ENCODE measurements at places on chromosomes 7 and 10. TPM values are rescaled to one million over a fixed set of nuclear protein-coding genes. Genes with fewer than 3 reads are reported as not detected.

Gene OR2A1
- total RNA-seq: 0.16 TPM

Gene PHKG1
- 9.3 TPM for total RNA-seq

Gene MCMBP
- 46.1 TPM for total RNA-seq

GRCh38 chr7:25926009-25926408 lies 226.0 kb upstream of the NFE2L3 start:
- H3K27me3 ChIP-seq: no peaks in the 10 kb centered on the region
- no peak overlapping the region for H3K27ac ChIP-seq
- peak; percentile 41 for DNase-seq
- no peaks in the 10 kb centered on the region for H3K4me1 ChIP-seq
- H3K4me3 ChIP-seq: no peak overlapping the region

GRCh38 chr10:80372675-80373074 lies 16.1 kb downstream of the DYDC2 start:
- H3K4me3 ChIP-seq: no peak overlapping the region
- no peak for DNase-seq
- no peaks in the 10 kb centered on the region for H3K27me3 ChIP-seq
- H3K36me3 ChIP-seq: no peaks in the 10 kb centered on the region

GRCh38 chr10:23193435-23194074 lies 1.4 kb downstream of the PTF1A start:
- no peaks in the 10 kb centered on the region for H3K36me3 ChIP-seq
- H3K27me3 ChIP-seq: no peaks in the 10 kb centered on the region
- no peak for DNase-seq
- H3K4me3 ChIP-seq: no peak overlapping the region

GRCh38 chr7:22140578-22140977 lies 194.9 kb upstream of the CDCA7L start:
- no peaks in the 10 kb centered on the region for H3K27me3 ChIP-seq
- H3K36me3 ChIP-seq: peaks cover 13% of the 10 kb centered on the region
- no peaks in the 10 kb centered on the region for H3K4me1 ChIP-seq

DNA sequence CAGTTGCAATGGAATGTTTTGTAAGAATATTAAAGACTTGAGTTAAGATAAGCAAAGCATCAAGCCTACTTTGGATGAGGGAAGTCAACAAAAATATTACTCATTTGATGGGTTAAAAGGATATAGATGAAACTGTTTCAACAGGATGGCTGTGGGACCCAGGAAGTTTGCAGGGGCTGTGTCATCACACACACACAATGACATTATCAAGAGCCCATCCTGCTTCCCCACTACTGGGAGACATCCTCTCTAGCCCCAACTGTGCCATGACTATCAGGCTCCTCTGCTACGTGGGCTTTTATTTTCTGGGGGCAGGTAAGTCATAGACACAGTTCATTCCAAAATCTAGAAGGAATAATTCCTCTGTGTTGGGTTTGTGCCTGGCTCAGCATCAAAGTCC lies 78.8 kb upstream of the PRSS1 start:
- H3K27me3 ChIP-seq: no peaks in the 10 kb centered on the region
- H3K27ac ChIP-seq: no peak overlapping the region
- H3K4me3 ChIP-seq: no peak overlapping the region

Gene RBAK
- 11.3 TPM for total RNA-seq

DNA sequence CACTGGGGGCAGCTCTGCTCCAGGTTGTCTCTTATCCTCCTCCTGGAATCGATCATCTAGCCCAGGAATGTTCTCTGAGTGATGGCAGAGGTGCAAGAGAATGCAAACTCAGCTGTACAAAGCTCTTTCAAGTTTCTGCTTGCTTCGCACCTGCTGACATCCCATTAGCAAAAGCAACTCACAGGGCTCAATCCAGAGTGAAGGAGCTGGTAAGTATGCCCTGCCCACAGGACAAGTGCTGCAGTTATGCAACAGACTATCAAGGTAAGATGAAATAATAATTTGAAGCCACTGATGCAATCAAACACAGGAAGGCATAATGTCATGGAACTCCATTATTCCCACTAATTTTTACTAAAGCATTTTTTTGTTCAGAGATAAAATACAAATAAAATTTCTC lies 122.2 kb downstream of the GRM3 start:
- H3K27ac ChIP-seq: no peak overlapping the region
- H3K4me1 ChIP-seq: no peaks in the 10 kb centered on the region
- no peaks in the 10 kb centered on the region for H3K36me3 ChIP-seq
- DNase-seq: no peak

- H3K4me3 ChIP-seq: no peak overlapping the region
- no peak overlapping the region for H3K27ac ChIP-seq
- H3K27me3 ChIP-seq: no peaks in the 10 kb centered on the region
- peaks cover 2% of the 10 kb centered on the region for H3K36me3 ChIP-seq
Measured at GRCh38 chr7:137685433-137686164, 161.2 kb downstream of the DGKI start.

- no peaks in the 10 kb centered on the region for H3K27me3 ChIP-seq
- no peaks in the 10 kb centered on the region for H3K4me1 ChIP-seq
- H3K36me3 ChIP-seq: no peaks in the 10 kb centered on the region
- no peak overlapping the region for H3K4me3 ChIP-seq
- no peak for DNase-seq
Measured at GRCh38 chr10:65194555-65194954, 1673.4 kb downstream of the REEP3 start.

Gene SLC25A40
- 17.2 TPM for total RNA-seq

- no peaks in the 10 kb centered on the region for H3K4me1 ChIP-seq
- no peak overlapping the region for H3K4me3 ChIP-seq
- no peaks in the 10 kb centered on the region for H3K36me3 ChIP-seq
Measured at GRCh38 chr10:20616918-20617810, 279.9 kb downstream of the NEBL start.

DNA sequence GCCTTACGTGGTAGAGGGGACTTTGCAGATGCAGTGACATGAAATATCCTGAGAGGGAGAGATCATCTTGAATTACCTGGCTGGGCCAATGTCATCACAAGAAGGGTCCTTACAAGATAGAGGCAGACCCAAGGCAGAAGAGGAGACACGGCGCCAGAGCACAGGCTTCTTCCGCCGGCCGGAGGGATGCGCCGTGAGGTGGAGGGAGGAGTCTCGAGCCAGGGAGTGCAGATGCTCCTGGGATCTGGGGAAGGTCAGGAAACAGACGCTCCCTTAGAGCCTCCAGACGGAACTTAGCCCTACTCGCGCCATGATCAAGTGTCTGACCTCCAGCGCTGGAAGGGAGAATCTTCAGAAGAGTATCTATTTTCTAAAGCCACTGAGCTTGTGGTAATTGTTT lies 304.8 kb downstream of the GLRX3 start:
- H3K27me3 ChIP-seq: no peaks in the 10 kb centered on the region
- no peak overlapping the region for H3K4me3 ChIP-seq
- H3K36me3 ChIP-seq: no peaks in the 10 kb centered on the region

Gene AKR1C3
- total RNA-seq: 98.8 TPM

GRCh38 chr7:41375582-41375981 lies 327.3 kb downstream of the INHBA start:
- H3K4me3 ChIP-seq: no peak overlapping the region
- H3K36me3 ChIP-seq: no peaks in the 10 kb centered on the region
- no peaks in the 10 kb centered on the region for H3K27me3 ChIP-seq
- no peak overlapping the region for H3K27ac ChIP-seq

DNA sequence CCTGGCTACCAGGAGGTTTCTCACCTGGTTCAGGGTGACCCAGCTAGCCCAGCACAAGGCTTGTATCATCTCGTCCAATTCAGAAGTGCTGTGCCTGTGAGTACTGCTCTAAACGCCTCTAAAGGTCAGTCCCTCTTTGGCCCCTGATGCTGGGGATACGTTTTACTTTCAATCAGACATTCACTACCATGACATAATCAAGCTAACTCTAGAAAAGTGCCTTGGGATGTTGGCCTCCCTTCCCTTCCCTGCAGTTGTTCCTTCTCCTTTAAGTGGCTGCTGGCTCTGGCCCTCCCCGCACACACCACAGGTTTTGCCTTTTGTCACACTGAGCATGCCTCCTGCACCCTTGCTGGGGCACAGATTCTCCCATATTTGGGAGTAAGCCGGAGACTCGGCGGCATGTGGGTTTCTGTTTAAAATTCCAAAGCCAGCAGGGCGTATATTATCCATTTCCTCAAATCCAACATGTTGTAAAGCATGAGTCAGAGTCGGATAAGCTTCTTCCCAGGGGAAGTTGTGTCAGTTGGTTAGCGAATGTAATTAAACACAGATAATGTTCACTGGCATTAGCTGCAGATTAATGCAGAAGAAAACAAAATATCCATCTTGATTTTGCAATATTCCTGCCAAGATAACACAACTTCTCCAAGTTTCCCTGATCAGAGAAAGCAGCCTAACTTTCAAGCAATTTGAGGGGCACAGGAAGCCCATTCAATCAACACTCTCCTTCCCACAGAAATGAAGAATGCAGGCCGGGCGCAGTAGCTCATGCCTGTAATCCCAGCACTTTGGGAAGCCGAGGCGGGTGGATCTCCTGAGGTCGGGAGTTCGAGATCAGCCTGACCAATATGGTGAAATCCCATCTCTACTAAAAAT lies 31.8 kb upstream of the VCL start:
- peaks cover 1% of the 10 kb centered on the region for H3K4me1 ChIP-seq

Gene AGAP9
- 7.3 TPM for total RNA-seq

Gene CLDN15
- total RNA-seq: 14.8 TPM

DNA sequence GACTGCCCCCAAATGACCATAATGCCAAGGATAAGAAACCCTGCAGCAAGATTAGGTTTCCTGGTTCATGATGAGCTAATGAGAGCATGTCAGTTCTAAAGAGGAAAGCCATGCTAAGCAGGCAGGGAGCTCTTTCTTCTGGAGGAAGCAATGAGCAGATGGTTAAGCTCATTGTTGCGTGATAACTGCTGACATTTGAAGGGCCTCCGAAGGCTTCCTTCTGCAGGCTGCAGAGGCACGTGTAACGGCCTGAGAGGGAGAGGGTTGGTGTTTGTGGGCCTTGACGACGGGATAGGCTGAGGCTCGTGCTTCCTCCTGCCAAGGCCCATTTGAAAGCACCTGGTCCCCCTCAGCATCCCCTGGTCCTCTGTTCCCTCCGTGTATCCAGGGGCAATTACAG lies 63.5 kb upstream of the BTBD16 start:
- no peak for DNase-seq
- no peaks in the 10 kb centered on the region for H3K4me1 ChIP-seq
- H3K27ac ChIP-seq: no peak overlapping the region
- H3K4me3 ChIP-seq: no peak overlapping the region
- no peaks in the 10 kb centered on the region for H3K27me3 ChIP-seq

GRCh38 chr7:132381742-132382472 lies 194.4 kb downstream of the PLXNA4 start:
- no peak overlapping the region for H3K4me3 ChIP-seq
- H3K4me1 ChIP-seq: no peaks in the 10 kb centered on the region
- H3K27ac ChIP-seq: no peak overlapping the region

- no peaks in the 10 kb centered on the region for H3K36me3 ChIP-seq
- H3K4me1 ChIP-seq: no peaks in the 10 kb centered on the region
- DNase-seq: no peak
- H3K27me3 ChIP-seq: no peaks in the 10 kb centered on the region
Measured at GRCh38 chr7:11540271-11540761, 291.7 kb downstream of the THSD7A start.

Gene BNIP3
- total RNA-seq: 29.4 TPM

- H3K27me3 ChIP-seq: no peaks in the 10 kb centered on the region
- no peaks in the 10 kb centered on the region for H3K36me3 ChIP-seq
- no peak overlapping the region for H3K27ac ChIP-seq
- DNase-seq: no peak
- H3K4me3 ChIP-seq: no peak overlapping the region
Measured at GRCh38 chr10:21943633-21944265, 59.8 kb downstream of the DNAJC1 start.

Gene HTR7
- 3.1 TPM for total RNA-seq

DNA sequence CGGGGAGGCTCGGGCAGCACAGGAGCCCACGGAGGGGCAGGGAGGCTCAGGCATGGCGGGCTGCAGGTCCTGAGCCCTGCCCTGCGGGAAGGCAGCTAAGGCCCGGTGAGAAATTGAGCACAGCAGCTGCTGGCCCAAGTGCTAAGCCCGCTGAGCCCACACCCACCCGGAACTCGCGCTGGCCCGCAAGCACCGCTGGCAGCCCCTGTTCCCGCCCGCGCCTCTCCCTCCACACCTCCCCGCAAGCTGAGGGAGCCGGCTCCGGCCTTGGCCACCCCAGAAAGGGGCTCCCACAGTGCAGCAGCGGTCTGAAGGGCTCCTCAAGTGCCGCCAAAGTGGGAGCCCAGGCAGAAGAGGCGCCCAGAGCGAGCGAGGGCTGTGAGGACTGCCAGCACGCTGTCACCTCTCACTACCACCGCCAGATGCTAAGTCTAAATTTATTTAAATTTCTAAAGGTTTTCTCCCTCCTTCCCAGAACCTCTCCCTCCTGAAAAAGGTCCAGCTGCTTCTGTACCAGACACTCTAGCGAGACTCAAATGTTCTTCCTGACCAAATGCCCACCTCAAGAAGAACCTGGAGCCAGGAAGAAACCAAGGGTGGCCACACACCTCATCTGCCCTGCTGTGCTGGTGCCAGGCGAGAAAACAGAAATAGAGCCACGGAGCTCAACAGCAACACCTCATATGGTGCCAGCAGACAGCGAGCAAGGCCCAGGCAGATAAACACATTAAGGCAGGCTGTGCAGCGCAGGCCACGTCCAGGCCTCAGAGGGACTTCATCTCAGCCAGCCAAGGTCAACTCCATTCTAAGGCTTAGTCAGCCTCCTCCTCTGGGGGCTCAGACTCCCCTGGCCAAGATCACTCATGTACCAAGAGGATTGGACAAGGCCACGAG lies 47.0 kb downstream of the KCNMA1 start:
- no peaks in the 10 kb centered on the region for H3K27me3 ChIP-seq
- H3K4me3 ChIP-seq: no peak overlapping the region
- DNase-seq: peak; percentile 80

- H3K27me3 ChIP-seq: no peaks in the 10 kb centered on the region
- H3K27ac ChIP-seq: no peak overlapping the region
- DNase-seq: no peak
- no peak overlapping the region for H3K4me3 ChIP-seq
Measured at GRCh38 chr10:81065474-81065873, 527.8 kb downstream of the SH2D4B start.

DNA sequence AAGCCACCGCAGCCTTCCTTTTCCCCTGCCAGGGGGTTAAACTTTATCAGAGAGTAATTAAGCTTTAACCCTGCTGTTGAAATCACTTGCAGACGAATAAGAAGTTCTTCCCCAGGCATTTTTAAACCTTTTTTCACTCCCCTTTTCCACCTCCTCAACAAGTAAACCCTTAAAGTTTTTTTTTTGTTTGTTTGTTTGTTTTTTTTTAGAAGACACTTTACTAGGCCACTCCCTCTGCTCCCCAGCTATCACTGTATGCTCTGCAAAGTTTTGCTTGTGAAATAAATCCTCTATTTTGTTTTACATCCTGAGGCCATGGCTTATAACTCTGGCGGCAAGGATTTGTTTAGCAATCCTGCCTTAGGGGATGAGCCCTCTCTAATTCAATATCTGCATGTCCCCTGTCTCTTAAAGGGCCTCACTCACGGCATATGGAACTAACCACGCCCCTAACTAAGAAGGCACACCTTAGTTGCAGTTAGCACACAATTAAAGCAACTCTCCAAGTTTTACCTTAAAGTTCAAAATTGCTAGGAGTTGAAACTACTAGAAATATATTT lies 1354.7 kb upstream of the LRRTM3 start:
- H3K4me3 ChIP-seq: no peak overlapping the region
- no peaks in the 10 kb centered on the region for H3K4me1 ChIP-seq
- H3K36me3 ChIP-seq: no peaks in the 10 kb centered on the region
- DNase-seq: no peak
- H3K27me3 ChIP-seq: no peaks in the 10 kb centered on the region
